ENCODE measurements at places on chromosomes 5 and 9. TPM values are rescaled to one million over a fixed set of nuclear protein-coding genes. Genes with fewer than 3 reads are reported as not detected.
A peak's percentile ranks its signal among the peaks of the same experiment; 100 is the strongest.

STK10 gene
- 8.3 TPM for polyA plus RNA-seq

DNA sequence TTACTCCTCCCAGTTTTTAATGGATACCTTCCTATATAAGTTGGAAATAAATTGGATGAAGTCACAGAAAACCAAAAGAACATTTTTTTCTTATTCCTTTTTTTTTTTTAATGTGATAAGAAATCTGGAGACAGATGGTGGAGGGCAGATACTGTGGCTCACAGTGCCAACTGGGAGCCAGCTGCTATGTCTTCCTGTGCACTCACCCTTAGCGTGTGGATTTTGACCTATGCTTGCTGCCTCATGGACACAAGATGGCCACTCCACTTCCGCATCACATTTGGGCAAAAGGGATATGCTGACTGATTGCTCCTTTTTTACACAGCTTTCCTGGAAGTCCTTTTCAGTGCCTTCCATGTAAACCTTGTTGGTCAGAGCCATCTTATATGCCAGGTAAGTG, 342.6 kb downstream of the MAN2A1 start:
- H3K36me3 ChIP-seq: no peaks in the 10 kb centered on the region
- DNase-seq: no peak
- no peak overlapping the region for H3K27ac ChIP-seq
- H3K27me3 ChIP-seq: peaks cover 18% of the 10 kb centered on the region

GPR21 gene
- not detected for polyA plus RNA-seq

GRCh38 chr9:69180670-69181069, 6.6 kb downstream of the TJP2 start:
- H3K27me3 ChIP-seq: no peaks in the 10 kb centered on the region
- no peaks in the 10 kb centered on the region for H3K36me3 ChIP-seq
- peaks cover 53% of the 10 kb centered on the region for H3K4me1 ChIP-seq
- H3K4me3 ChIP-seq: no peak overlapping the region
- H3K27ac ChIP-seq: peak overlapping the region; percentile 92
- peak; percentile 93 for DNase-seq

PAEP gene
- polyA plus RNA-seq: not detected

HSPA9 gene
- polyA plus RNA-seq: 213 TPM

GRCh38 chr9:28502741-28503140, 929.5 kb upstream of the C9orf72 start:
- no peak overlapping the region for H3K4me3 ChIP-seq
- H3K27ac ChIP-seq: no peak overlapping the region
- H3K27me3 ChIP-seq: no peaks in the 10 kb centered on the region
- no peaks in the 10 kb centered on the region for H3K36me3 ChIP-seq

DNA sequence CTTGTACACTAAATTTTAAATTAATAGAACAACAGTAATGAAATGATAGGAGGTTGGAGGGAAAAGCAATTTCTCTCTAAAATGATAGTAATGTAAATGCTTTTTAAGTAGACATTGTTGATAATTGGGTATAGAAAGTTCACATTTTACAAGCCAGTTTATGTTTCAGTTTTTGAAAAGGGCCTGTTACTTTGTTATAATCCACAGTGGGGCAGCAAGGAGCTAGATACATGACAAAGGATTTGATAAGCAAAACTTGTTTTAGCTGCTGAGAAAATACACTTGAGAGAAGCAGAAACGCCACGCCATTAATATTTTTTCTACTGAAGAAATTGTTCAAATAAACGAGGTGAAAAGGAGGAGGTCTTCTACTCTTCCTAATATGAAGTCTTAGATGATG, 30.2 kb downstream of the SREK1 start:
- no peak overlapping the region for H3K4me3 ChIP-seq
- peak; percentile 23 for DNase-seq
- H3K4me1 ChIP-seq: no peaks in the 10 kb centered on the region

ARSI gene
- polyA plus RNA-seq: 2.1 TPM

DNA sequence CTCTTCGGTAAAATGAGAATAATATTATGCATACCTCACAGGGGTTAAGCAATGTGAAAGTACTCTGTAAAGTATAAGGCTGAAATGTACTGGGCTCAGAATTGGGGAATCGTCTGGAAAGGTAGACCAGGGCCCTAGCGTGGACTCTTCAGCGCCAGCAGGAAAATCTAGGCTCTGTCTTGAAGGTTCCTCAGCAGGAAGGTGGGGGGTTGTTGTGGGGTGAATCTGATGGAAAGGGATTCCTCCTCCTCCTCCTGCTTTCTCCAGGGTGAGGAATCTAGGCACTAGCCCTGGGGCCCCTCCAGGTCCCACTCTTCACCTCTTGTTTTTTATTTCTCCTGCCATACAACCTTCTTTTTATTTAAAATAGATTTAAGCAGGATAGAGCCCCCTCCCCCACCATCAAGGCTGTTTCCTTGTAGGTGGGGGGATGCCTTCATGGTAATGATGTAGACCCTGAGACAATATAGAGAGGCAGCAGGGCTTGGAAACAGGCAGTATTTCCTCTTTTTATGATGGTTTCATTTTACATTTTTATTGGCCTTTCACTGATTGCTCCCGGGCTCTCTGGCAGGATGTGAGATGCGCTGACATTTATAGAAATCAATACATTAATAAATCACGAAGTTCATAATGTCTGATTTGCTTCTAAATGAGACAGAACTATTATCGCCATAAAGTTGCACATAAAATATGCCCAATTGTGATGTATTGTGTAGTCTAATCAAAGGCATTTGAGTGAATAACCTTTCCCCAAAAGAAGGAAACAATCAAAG, 78.9 kb upstream of the GABRP start:
- no peaks in the 10 kb centered on the region for H3K4me1 ChIP-seq
- no peak overlapping the region for H3K4me3 ChIP-seq
- DNase-seq: no peak
- no peak overlapping the region for H3K27ac ChIP-seq
- no peaks in the 10 kb centered on the region for H3K27me3 ChIP-seq

DNA sequence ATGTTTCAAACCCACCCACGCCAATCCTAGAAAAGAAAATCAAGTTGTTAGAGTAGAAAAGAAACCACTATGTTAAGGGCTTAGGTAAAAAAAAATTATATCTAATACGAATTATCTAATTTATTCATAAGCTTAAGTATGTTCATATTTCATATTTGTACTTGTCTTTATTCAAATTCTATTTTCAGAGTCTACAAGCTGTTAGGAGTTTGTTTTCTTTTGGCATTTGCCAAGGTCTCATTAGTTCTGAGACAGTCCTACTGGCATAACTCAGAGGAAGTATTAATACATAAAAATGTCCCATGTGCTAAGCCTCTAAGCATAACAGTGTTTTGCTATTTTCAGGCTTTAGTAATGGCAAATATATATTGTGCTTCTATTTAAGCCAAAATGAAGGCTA, 57.6 kb downstream of the STARD4 start:
- no peaks in the 10 kb centered on the region for H3K36me3 ChIP-seq
- no peak for DNase-seq
- no peaks in the 10 kb centered on the region for H3K27me3 ChIP-seq
- H3K27ac ChIP-seq: no peak overlapping the region
- no peak overlapping the region for H3K4me3 ChIP-seq

GRCh38 chr5:136191304-136192014, 1.5 kb downstream of the SMIM32 start:
- H3K27ac ChIP-seq: no peak overlapping the region
- no peaks in the 10 kb centered on the region for H3K36me3 ChIP-seq
- H3K27me3 ChIP-seq: peaks cover 66% of the 10 kb centered on the region
- H3K4me1 ChIP-seq: peaks cover 4% of the 10 kb centered on the region
- H3K4me3 ChIP-seq: peak overlapping the region; percentile 57
- DNase-seq: peak; percentile 43

GRCh38 chr9:73683862-73684591, 532.4 kb downstream of the ANXA1 start:
- H3K27me3 ChIP-seq: no peaks in the 10 kb centered on the region
- no peaks in the 10 kb centered on the region for H3K4me1 ChIP-seq
- H3K36me3 ChIP-seq: no peaks in the 10 kb centered on the region
- DNase-seq: peak; percentile 40
- H3K4me3 ChIP-seq: no peak overlapping the region

ERCC6L2 gene
- 32.4 TPM for polyA plus RNA-seq

DNA sequence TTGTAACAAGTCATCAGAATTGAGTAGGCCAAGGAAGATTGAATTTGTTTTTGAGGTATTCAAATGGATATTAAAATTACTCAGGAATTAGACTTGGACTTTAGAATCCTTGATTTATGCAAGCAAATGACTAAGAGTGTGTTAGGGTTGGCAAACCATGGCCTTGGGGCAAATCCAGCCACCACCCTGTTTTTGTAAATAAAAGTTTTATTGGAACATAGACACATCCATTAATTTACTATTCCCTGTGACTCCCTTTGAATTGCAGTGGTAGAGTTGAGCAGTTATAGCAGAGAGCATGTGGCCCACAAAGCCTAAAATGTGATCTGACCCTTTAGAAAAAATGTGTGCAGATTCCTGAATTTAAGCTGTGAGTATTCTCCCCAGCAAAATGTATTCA, 115.6 kb downstream of the WDR70 start:
- no peak overlapping the region for H3K4me3 ChIP-seq
- DNase-seq: peak; percentile 1
- no peak overlapping the region for H3K27ac ChIP-seq
- no peaks in the 10 kb centered on the region for H3K27me3 ChIP-seq
- H3K4me1 ChIP-seq: no peaks in the 10 kb centered on the region

- no peak overlapping the region for H3K4me3 ChIP-seq
- no peak overlapping the region for H3K27ac ChIP-seq
- H3K4me1 ChIP-seq: no peaks in the 10 kb centered on the region
- H3K36me3 ChIP-seq: no peaks in the 10 kb centered on the region
- no peak for DNase-seq
Measured at GRCh38 chr9:117448066-117448465, 33.2 kb upstream of the ASTN2 start.

DNA sequence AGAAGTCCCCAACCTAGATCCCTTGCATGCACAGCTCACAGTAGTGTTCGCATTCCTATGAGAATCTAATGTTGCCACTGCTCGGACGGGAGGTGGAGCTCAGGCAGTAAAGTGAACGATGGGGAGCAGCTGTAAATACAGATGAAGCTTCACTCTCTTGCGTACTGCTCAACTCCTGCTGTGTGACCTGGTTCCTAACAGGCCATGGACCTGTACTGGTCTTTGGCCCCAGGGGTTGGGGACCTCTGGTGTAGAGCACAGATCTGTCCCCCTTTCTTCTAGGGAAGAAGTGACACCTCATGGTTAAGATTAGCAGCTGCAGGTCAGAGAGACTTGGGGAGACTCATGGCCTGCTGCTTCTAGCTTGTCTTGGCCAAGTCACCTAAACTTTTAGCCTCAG, 7.1 kb downstream of the ARHGEF28 start:
- no peak overlapping the region for H3K4me3 ChIP-seq
- DNase-seq: no peak
- no peak overlapping the region for H3K27ac ChIP-seq

GRCh38 chr9:111886983-111887718, 9.5 kb upstream of the UGCG start:
- no peak overlapping the region for H3K27ac ChIP-seq
- H3K36me3 ChIP-seq: no peaks in the 10 kb centered on the region
- no peaks in the 10 kb centered on the region for H3K4me1 ChIP-seq
- no peaks in the 10 kb centered on the region for H3K27me3 ChIP-seq
- no peak overlapping the region for H3K4me3 ChIP-seq
- no peak for DNase-seq

- no peak overlapping the region for H3K4me3 ChIP-seq
- H3K27ac ChIP-seq: peak overlapping the region; percentile 83
- peak; percentile 79 for DNase-seq
- peaks cover 91% of the 10 kb centered on the region for H3K4me1 ChIP-seq
- no peaks in the 10 kb centered on the region for H3K27me3 ChIP-seq
Measured at GRCh38 chr5:78626009-78626571, 22.5 kb downstream of the LHFPL2 start.

GRCh38 chr5:87361536-87362213, 51.1 kb downstream of the CCNH start:
- DNase-seq: peak; percentile 48
- no peaks in the 10 kb centered on the region for H3K4me1 ChIP-seq
- H3K27me3 ChIP-seq: no peaks in the 10 kb centered on the region
- no peak overlapping the region for H3K4me3 ChIP-seq

DNA sequence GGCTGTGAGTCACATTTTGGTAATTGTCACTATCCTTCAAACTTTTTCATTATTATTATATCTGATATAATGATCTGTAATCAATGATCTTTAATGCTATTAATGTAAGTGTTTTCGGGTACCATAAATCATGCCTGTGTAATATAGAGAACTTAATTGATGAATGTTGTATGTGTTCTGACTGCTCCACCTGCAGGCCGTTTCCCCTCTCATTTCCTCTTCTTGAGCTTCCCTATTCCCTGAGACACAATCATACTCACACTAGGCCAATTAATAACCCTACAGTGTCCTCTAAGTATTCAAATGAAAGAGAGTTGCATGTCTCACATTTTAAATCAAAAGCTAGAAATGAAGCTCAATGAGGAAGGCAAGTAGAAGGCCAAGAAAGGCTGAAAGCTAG, 420.9 kb upstream of the SGCD start:
- no peaks in the 10 kb centered on the region for H3K4me1 ChIP-seq
- no peaks in the 10 kb centered on the region for H3K36me3 ChIP-seq
- no peak for DNase-seq
- no peak overlapping the region for H3K4me3 ChIP-seq
- H3K27ac ChIP-seq: no peak overlapping the region

TMEM252 gene
- not detected for polyA plus RNA-seq

DNA sequence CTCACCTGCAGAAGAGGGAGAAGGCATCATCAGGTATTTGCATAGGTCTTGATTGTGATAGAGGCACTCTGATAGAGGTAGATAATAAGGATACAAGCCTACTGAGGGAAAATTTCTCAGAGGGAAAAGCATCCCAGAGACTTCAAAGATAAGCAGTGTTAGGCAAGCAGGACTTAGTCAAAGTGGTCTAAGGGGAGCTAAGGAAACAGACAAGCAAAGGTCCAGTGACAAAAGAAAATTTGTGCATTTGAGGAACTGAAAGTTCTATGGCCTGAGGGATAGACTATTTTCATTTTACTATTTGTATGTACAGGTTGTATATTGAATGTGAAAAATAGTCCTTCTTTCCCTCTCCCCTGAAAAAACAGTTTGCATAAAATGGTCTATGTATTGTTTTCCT, 27.4 kb downstream of the OXCT1 start:
- H3K27me3 ChIP-seq: no peaks in the 10 kb centered on the region
- DNase-seq: no peak
- H3K27ac ChIP-seq: no peak overlapping the region
- no peaks in the 10 kb centered on the region for H3K4me1 ChIP-seq
- no peak overlapping the region for H3K4me3 ChIP-seq

- H3K27ac ChIP-seq: no peak overlapping the region
- H3K27me3 ChIP-seq: peaks cover 2% of the 10 kb centered on the region
- no peaks in the 10 kb centered on the region for H3K36me3 ChIP-seq
- DNase-seq: no peak
- H3K4me1 ChIP-seq: no peaks in the 10 kb centered on the region
Measured at GRCh38 chr9:99340281-99340680, 118.2 kb downstream of the SEC61B start.

HSPB3 gene
- polyA plus RNA-seq: 57.3 TPM

- no peak overlapping the region for H3K4me3 ChIP-seq
- peaks cover 14% of the 10 kb centered on the region for H3K4me1 ChIP-seq
- no peaks in the 10 kb centered on the region for H3K36me3 ChIP-seq
- DNase-seq: no peak
- H3K27ac ChIP-seq: no peak overlapping the region
Measured at GRCh38 chr5:146588331-146589027, 72.5 kb upstream of the GPR151 start.
